ENCODE measurements at places on chromosomes 2 and 18.
A peak's percentile ranks its signal among the peaks of the same experiment; 100 is the strongest.

DNA sequence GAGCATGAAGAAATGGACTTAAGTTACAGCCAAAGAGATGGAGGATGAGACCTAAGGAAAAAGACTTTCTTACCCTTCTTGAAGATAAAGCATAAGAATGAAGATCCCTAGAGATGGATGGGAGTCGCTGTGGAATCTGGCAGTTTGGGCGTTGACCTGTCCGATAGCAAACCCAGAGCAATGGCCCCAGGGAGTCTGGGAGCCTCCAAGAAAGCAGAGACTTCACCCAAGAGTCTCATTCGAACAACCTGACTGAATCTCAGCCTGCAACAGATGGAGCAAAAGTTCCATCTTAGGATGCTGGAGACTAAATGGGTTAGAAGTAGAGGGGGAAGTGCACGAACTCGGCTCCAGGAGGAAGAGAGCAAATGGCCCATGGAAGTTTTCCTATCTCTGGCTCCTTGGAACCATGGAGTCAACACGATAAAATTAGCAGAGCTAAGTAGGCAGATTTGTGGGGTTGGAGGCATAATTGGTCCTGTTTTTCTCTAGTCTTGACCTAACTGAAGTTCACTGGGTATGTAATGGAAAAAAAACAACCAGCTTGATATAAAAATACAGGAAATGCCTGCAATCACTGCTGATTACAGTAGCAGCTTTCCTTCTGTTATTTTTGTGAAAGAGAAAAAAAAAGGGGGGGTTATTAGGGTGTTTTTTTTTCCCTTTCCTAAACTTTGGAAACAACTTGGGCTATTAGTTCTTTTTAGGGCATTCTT, 178.4 kb upstream of the EPAS1 start:
- no peak for DNase-seq

- no peak for DNase-seq
These were observed 36.5 kb downstream of the WDR75 start for GRCh38 chr2:189477756-189478155.

GRCh38 chr18:74669136-74669798, 71.6 kb downstream of the ZNF407 start:
- no peak for DNase-seq

DNA sequence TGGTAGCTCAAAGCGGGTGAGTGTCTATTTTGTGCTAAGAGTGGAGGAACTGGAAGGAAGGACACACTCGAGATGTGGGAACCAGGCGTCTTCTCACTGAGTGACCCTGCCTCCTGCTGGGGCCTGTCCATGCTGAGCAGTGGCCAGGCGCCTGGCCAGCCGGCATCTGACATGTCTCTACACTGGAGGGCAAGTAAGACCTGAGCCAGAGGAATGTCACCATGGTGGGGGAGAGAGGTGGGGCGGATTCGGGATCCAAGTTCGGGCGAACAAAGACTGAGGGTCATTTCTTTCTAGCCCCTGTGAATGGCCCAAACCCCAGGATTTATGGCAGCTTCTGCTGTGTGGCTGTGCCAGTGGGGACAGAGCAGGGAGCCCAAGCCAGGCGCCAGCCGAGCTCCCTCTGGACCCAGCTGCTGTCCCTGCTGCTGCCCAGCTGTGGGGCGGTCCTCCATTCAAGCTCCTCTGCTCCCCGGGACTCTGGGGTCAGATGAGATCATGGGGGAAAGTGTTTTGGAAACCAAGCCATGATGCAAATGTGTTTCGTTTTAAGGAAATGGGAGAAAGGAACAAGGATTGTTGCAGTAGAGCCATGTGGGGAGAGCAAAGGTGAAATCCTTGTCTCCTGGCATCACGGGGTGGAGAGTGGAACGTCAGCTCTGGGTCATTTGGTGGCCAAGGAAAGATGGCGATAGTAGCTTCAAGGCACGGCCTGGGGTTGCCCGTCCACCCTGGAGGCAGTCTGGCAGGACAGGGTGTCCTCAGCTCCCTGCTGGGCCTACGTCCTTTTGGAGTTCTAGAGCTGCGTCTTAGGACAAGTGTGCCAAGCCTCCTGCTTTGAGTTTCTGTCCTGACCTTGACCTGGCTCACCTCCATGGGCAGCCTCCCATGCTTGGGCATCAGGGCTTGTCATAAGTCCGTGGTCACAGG, 8.1 kb downstream of the ACKR3 start:
- no peak for DNase-seq

- no peak for DNase-seq
These were observed 58.7 kb downstream of the AFTPH start for GRCh38 chr2:64582774-64583340.

GRCh38 chr2:205706769-205707381, 24.6 kb downstream of the NRP2 start:
- peak; percentile 14 for DNase-seq

DNA sequence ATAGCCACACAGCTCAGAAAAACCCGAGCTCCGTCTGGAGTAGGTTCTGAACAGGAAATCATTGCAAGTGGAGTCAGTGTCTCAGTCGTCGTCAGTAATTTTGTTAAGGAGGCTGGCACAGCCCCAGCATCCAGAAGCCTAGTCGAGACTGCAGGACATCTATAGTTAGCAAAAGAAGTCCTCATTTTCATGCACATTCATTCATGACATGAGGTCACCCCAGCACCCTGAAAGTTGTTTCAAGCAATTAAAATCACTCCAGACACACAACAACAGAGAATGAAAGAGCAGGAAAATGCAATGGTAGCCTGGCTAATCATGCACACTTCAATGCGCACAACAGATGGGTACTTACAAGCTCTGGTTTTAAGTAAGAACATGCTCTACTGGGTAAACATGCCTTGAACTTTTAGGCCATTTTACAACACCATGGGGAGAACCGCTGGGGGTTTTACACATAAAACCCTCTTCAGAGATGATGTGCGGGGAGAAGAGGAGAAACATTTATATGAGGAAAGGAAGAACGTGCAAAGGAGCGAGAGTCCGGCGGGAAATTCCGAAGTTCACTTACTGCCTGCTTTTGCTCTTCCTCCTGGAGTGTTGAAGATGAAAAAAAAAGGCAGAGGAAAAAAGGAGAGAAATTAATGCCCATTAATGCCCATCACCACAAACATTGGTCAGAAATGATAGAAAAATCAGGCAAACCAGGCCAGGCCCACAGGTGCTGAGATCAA, 77.4 kb upstream of the DNMT3A start:
- DNase-seq, result no peak

- no peak for DNase-seq
These were observed 175.7 kb upstream of the PGAP1 start for GRCh38 chr2:197102231-197102630.

DNA sequence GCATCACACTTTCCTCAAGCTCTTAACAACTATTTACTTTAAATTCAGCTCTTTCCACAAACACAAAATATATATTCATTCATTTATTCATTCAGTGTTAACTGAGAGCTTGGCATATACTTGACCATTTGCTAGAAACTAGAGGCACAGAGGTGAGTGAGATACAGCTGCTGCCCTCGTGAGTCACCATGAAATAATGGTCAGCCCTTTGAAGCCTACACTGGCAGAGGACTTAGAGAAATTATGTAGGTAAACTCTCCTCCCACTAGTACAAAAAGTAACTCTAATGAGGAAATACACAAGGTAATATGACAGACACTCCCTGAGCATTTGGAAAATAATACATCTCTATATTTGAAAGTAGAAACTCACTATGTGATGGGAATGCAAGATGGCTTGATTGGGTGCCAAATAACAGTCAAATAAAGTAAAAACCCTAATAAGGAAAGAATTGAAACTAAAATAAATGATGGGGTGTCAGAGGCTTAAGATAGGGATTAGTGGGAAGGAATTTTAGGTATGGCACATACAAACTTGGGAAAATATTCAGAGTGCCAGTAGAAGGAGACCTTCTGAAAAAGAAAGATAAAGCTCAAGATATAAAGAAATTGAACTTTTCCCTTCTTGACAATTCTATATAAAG, 61.1 kb downstream of the ANTXR1 start:
- DNase-seq, result peak; percentile 16

GRCh38 chr2:122031544-122032263, 276.3 kb downstream of the TSN start:
- DNase-seq, result no peak

DNA sequence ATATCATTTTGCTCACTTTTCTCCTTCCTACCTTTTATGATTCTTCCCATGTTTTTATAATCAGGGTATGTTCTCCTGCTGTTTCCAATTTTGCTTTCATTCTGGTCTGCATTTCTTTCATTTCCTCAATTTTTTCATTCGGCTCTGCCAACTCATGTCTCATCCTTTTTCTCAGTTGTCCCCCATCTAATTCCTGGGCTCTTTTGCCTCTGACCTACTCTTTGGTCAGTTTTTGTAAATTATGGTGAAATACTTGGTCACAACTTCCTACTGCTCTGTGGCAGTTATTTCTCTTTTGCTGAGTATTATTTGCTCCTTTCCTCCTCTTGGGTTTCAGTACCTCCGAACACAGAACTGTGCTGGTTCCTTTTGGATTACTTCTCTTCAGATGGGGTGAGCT, 27.5 kb downstream of the MYO7B start:
- no peak for DNase-seq

DNA sequence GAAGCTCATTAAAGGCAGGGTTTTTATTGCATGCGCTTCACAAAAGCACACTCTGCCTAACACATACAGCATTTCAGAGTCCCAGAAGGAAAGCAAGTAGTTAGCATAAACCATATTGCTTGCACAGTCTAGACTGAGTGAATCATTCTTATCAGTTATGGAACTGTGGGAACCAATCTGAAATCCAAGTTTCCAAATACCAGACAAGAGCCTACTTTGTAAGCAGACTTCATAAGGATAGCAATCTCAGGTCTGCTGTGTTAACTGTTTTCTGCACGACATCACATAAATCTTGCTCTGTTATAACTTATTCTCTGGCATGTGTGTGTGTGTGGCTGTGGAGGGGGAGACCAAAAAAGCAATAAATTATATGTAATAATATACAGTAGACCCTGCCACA, 608.1 kb upstream of the REG3G start:
- no peak for DNase-seq

DNA sequence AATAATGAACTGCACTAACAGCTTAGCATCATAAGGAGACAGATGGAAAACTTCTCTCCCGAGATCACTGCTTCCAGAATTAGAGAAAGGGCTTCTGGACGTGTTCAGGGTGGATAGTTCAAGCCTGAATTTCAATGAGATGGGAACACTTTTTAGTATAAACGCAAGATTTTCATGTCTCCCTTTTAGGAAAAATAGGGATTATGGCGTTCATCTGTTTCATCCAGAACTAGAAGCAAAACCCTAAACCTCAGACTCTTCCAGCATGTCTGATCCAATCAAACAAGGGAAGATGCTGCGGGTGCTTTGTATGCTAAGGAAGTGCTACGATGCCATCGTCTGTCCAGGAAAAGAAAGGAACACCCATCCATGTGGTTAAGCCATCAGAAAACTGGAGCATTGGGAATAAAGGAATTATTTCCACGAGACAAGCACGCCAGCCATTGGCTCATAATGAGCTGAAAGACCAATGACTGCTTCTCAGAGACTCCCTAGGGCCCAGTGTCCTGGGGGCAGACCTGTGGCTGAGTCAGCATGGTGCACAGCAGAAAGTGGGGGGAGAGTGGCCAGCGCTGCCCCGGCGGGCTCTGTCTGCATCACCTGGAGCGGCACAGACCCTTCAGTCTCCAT, 65.9 kb upstream of the AFF3 start:
- no peak for DNase-seq

GRCh38 chr18:36490897-36491296, 193.4 kb downstream of the FHOD3 start:
- no peak for DNase-seq

DNA sequence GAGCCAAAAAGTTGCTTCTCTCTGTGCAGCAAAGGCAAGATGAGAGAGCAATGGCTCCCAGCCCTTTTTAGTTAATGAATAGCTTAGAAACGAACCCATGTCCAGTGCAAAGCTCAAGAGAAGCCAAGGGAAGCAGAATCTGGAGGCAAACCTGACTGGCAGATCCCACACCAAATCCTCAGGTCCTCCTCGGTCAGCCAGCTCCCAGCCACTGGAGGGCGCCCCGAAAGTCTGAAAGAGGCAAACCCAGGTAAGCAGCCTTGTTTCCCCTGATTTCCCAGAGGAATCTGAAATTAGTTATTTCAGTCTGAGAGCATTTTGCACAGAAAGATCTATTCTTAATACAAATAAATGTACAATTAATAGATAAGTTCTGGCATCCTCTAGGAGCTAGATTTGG, 71.3 kb upstream of the PID1 start:
- DNase-seq, result peak; percentile 53

- no peak for DNase-seq
These were observed 1160.7 kb upstream of the NRXN1 start for GRCh38 chr2:52192656-52193055.

GRCh38 chr2:178947006-178947405, 102.9 kb downstream of the CCDC141 start:
- DNase-seq, result no peak

GRCh38 chr2:223001797-223002175, 50.2 kb upstream of the KCNE4 start:
- DNase-seq, result no peak

DNA sequence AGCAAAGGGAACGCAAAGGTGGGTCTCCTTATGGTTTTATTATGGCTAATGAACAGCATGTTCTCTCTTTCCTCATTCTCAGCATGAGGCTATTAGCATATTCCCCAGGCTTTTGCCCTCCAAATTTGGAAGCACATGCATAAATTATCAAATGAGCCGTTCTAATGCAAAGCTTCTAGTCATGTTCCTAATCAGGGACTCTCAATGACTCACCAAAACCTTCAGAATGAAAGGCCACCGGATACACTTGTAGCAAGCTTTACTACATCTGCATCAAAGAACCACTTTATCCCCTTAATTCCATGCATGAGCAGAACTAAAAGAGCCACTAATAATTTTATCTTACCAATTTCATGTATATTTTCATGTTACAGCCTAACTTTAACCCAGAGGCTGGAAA, 310.5 kb downstream of the LRATD1 start:
- no peak for DNase-seq

DNA sequence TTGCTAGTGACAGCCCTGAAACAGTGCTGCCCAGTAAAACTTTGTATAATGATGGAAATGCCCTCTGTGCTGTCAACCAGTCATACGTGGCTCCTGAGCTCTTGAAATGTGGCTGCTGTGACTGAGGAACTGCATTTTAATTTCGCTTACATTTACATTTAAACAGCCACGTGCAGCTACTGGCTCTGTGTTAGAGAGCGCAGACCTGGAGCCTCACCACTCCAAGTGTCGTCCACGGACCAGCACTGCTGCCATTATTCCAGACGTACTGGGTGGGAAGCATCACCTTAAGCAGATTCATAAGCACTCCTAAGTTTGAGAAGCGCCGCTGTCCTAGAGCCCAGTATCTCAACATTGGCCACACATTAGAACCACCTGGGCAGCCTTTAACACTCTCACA, 77.0 kb upstream of the MGAT4A start:
- DNase-seq, result no peak

DNA sequence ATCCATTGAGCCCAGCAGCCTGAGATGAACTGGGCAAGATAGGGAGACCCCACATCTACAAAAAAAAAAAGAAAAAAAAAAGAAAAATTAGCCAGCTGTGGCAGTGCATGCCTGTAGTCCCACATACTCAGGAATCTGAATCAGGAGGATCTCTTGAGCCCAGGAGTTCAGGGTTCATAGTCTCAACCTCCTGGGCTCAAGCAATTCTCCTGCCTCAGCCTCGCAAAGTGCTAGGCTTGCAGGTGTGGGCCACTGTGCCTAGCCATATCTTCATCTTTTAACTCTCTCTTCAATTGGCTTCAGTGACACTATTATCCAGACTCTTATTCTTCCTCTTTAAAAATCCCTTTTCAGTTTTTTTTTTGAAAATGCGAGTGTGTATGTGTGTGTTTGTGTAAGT, 28.5 kb upstream of the YES1 start:
- DNase-seq, result no peak
